ENCODE measurements at places on chromosomes 1 and 21.

- no peak for DNase-seq
Measured at GRCh38 chr21:34630536-34631143, 15.7 kb upstream of the RCAN1 start.

DNA sequence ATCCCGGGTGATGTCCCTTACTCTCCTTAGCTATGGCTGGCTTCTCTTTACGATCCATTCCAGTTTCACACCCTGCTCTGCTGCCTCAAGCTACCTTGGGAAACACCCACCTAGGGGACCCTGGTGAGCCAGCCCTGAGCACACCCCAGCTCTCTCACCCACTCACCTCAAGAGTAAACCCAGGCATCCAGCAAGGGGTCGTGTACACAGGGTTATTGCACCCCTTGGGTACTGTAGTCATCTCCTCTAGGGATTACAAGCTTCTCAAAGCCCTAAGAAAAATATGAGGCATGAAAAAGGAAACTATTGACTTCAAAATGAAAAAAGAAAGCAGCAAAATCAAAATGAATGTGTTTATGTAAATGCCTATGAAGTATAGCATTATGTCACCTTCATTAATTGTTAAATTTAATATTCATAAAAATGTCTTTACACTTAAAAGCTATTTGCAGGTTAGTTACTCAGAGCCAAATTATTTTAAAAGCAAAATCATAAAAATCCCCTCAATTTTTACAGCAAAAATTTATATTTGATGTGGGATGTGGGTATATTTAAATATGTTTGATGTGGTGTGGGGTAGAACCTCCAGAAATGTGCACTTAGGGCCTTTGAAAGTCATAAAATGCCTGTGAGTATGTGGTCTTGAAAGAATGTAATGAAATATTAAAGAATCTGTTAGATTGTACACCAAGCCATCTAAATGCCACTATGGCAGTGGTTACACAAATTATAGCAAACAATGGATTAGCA, 190.3 kb downstream of the C1orf94 start:
- no peak for DNase-seq

DNA sequence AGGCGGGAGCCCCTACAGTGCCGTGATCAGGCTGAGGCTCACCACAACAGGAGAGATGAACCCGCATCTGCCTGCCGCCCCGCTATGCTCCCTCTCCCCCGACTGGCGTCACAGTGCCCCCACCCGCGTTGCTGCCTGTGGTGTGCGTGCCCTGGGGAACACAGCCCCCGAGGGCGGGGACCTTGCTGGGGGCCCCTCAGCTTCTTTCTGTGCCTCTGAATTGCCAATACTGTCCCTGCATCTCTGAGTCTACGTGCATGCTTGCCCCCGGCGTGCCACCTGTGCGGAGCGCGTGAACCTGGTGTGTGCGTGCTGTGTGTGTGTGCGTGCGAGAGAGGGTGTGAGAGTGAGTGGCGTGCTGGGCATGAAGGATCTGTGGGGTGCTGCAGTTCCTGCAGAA, 10.3 kb downstream of the PARS2 start:
- no peak for DNase-seq

DNA sequence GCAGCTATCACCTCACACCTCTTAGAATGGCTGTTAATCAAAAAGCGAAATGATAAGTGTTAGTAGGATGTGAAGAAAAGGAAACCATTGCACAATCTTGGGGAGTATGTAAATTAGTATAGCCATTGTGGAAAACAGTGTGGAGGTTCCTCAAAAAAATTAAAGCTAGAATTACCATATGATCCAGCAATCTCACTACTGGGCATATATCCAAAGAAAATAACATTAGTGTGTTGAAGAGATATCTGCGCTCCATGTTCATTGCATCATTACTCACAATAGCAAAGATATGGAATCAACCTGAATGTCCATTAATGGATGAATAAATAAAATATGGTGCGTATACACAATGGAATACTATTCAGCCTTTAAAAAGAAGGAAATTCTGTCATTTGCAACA, 68.9 kb downstream of the SNRPE start:
- DNase-seq: no peak

DNA sequence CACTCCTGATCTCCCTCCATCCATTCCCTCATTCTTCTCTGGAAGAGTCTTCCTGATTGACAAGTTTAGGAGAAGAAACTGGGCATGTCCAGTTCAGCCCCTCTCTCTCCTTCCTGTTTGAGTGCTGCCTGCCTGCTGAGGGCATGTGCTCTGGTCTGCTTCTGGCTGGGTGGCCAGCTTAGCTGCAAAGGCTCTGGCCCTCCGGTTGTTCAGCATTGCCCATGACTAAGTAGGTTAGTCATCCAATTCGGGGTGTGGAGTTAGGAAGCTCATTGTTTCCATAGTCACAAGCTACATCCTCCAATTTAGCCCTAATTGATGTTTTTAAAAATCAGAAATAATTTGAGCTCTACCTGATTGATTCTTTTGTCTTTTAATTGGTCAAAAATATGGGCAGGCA, 25.6 kb upstream of the PLA2G2E start:
- no peak for DNase-seq

DNA sequence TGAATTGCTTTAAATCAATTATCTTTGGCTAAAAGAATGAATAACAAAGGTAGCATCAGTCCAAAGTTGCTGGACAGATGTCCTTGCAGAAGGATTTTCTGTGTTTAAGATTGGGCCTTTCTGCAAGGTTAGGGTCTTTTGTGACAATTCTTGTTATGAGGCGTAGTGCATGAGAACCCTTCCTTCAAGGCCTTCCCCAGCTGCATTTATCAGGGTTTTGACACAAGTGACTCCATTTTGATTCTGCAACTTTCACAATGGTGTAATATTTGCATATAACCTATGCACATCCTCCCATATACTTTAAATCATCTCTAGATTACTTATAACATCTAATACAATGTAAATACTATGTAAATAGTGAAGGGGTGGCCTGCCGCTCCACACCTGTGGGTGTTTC, 1.1 kb upstream of the SETD4 start:
- DNase-seq: no peak

- no peak for DNase-seq
Measured at GRCh38 chr1:234186037-234186688, 187.1 kb upstream of the COA6 start.

- no peak for DNase-seq
Measured at GRCh38 chr1:66402194-66402593, 131.8 kb upstream of the SGIP1 start.

- no peak for DNase-seq
Measured at GRCh38 chr1:179745131-179745611, 2.1 kb downstream of the FAM163A start.

- no peak for DNase-seq
Measured at GRCh38 chr1:90133133-90133532, 138.2 kb downstream of the ZNF326 start.

DNA sequence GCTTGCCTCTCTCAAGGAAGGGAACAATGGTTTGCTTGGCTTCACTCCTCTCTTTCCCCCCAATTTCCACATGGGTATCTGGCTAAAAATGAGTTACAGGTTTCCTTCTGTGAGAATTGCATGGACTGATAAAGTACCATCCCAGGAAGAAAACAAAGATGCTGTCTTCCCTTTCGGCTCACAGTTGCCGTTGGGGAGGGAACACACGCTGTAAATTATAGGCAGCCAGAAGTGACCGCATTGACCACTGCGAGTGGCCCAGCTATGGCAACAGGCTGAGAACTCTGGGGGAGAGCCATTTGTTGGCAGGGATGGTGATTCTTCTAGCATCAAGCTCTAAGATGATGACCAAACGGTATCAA, 2.9 kb downstream of the RUNX1 start:
- DNase-seq: no peak

DNA sequence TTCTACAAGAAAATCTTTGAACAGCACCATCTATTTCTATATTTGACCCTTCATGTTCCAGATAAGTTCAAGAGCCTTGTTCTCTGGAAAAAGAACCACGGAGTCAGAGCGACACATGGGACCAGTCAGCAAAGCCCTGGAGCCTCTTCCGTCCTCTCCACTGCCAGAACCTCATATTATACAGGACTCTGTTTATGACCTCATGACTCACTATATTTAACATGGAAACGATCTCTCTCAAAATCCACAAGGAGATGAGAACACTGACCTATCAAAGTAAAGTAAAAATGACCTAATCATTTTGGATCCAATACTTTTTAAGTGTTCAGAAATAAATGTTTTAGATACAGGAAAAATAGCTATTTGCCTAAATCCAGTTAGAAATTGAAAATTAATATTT, 124.6 kb upstream of the KRTAP19-8 start:
- no peak for DNase-seq

DNA sequence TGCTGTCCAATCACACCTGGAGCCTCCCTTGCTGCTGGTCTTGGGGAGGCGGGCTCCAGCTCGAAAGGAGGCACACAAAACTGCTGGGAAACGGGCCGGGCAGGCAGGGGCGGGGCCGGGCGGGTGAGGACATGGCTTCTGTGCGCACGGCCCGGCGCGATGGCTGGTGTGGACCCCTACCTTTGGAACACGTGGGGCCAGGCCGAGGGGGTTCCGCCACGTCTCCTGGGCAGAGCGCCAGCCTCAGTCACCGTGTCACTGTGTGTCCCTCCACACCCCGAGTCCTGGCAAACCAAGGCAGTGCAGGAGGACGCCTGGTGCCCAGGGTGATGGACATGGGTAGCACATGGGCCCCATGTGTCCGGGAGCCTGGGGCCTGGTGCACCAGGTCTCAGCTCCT, 42.0 kb upstream of the ADARB1 start:
- DNase-seq: no peak

DNA sequence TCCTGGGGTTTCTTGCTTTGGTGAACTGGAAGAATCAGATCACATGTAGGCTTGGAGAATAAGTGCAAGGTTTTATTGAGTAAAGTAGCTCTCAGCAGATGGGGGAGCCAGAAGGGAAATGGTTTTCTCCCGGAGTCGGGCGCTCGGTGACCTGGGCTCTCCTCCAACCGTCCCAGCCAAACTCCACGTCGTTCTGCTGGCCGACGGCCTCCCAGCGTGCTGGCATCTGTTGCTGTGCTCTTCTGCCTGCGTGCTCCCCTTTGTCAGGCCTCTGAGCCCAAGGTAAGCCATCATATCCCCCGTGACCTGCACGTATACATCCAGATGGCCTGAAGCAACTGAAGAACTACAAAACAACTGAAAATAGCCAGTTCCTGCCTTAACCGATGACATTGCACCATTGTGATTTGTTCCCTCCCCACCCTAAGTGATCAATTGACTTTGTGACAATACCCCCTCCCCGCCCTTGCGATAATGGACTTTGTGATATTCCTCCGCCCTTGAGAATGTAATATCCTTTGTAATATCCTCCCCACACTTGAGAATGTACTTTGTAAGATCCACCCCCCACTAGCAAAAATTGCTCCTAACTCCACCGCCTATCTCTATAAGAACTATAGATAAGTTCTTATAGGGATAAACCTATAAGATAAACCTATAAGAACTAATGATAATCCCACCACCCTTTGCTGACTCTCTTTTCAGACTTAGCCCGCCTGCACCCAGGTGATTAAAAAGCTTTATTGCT, 88.3 kb downstream of the SMYD3 start:
- DNase-seq: no peak

DNA sequence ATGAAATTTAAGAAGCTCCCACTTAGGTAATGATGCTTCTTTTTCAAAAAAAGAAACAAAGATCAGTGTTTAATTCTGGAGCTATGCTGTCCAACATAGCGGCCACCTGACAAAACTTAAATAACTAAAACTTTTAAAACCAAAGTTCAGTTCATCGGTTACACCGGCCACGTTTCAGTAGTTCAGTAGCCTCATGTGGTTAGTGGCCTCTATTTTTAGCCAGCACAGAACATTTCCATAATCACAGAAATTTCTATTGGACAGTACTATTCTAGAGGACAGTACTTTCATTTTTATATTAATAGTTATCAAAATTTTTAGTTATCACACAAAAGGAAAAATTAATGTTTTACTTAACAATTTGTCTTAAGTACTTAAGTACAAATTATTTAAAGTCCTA, 141.0 kb downstream of the USP25 start:
- no peak for DNase-seq

DNA sequence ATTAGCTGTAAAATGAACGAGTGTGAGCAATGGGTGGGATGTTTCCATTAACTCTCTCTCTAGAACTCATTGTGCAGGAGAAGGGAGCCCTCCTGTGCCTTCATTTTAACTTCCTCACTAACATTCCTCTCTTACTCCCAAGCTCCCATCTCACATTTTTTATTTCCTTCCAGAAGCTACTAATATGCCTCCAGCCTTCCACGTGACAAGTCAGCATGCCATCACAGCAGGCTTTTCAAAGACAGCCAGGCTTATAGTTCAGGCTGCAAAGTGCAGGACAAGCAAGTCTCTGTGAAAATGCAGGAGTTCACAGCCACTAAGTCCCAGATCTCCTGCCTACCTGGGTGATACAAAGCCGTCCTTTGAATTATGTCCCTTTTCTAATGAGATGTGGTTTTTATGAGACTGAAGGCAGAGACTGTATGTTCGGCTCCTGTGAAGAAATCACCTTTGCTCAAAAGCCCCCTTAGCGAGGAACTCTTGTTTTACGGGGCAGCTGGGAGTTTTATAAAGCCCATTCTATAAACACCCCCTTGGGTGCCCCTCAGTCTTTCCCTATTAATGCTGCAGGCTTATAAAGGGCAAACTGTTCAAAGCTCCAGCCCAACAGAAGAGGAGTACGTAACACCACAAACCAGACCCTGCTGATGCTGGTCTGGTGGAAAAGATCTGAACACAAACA, 14.8 kb upstream of the ANGPTL7 start:
- no peak for DNase-seq

GRCh38 chr1:53330819-53331218, 2.9 kb upstream of the LRP8 start:
- no peak for DNase-seq

DNA sequence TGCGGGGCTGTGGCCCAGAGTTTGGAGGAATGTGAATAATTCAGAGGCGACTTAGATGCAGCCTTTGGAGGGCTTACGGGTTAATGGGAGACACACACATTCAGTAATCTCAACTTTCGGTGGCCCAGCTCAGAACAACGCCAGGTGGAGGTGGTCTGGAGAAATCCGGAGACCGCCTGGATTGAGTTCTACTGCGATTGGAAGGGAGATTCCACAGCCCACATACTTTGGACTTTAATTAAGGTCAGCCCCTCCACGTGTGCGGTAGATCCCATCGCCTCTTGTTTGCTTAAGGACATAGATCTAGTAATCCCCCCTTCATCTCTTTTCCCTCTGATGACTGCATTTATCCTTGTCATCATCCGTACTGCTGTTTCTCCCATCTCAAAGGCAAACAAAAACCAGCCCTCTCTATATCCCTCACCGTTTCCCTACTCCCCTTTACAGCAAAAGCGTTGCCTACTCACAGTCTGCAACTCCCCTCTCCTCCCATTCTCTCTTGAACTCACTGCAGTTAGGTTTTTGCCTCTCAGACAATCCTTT, 720 bp upstream of the BSDC1 start:
- no peak for DNase-seq

DNA sequence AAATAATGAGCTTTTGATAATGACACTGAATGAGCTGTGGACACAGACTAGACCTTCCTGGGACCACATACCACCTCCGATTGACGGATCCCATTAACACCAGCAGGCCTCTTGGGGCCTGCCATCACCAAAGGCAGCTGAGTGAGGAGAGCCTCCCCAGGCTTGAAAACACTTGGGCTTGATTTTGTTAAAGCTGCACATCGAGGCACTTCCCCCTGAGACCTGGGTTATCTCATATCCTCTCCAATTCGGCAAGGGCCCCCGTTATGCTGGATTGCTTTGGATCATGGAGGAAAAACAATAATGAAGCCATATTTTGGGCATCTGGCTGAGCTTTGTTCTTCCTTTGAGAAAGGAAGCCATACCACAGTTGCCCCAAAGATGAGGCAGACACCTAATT, 143.0 kb downstream of the AJAP1 start:
- DNase-seq: no peak

Data from activated T-cell treated with anti-CD3 and anti-CD28 coated beads, Interleukin-2, amount 50 U/mL, for 4 hours (primary cell).